ENCODE measurements at places on chromosomes 11 and 22.

- no peak for DNase-seq
Observed at GRCh38 chr11:70715166-70715951, 317.0 kb downstream of the CTTN start.

DNA sequence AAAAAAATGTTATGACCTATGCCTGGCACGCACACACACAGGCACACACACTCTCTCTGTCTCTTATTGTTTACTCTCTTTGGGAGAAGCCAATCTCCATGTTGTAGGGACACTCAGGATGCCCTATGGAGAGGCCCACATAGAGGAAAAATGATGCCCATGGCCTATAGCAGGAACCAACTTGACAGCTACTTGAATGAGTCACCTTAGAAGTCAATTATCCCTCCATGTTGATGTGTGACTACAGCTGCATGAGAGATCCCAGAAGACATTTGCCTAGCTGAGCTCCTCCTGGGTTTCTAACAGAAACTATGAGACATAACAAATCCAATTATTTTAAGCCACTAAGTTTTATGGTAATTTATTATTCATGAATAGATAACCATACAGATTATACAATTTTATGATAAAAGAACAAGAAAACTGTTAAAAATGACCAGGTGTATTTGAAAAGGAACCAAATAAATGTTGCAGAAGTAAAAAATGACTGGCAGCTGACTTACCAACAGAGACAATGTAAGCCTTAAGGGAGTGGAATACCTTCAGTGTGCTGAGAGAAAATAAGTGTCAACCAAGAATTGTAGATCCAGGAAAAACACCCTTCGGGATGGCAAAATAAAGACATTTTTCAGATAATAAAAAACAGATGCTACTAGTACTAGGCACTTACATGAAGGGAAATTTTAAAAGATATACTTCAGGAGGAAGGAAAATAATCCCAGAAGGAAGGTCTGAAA is 403.7 kb upstream of the SYN3 start:
- DNase-seq, result no peak

DNA sequence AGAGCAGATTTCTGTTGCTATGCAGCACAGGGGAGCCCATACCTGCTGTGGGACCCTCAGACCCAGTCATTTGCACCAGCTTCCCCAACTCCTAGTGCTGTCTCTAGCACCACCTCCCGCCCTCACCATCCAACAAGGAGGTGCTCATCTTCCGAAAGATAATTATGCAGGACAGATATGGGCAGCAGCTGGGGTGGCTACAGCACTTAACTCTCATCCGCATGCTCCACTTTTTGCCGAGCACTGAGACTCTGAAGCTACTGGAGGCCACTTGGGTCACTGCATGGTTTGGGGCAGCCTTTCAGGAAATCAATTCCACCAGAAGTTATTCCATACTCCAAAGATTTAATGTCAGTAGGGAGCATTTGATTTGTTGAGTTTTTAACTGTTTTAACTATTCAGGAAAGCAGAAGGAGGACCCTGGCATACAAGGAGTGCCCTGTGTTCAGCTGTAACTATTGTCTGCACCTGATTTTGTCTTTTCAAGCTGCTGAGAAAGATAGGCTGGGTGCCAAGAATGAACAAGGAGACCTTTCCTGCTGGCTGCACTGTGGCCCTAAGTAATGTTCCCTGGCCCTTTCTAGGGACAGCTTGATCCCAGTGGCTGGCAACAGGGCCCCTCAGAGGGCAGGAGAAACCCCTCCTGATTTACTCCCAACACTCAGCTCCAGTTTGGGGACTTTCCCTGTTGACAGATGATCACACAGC is 67.3 kb upstream of the CSNK2A3 start:
- no peak for DNase-seq

- DNase-seq, result no peak
Observed at GRCh38 chr11:38448284-38448683, 1850.2 kb upstream of the RAG2 start.

- DNase-seq, result no peak
Observed at GRCh38 chr11:125228993-125229392, 64.4 kb downstream of the PKNOX2 start.

DNA sequence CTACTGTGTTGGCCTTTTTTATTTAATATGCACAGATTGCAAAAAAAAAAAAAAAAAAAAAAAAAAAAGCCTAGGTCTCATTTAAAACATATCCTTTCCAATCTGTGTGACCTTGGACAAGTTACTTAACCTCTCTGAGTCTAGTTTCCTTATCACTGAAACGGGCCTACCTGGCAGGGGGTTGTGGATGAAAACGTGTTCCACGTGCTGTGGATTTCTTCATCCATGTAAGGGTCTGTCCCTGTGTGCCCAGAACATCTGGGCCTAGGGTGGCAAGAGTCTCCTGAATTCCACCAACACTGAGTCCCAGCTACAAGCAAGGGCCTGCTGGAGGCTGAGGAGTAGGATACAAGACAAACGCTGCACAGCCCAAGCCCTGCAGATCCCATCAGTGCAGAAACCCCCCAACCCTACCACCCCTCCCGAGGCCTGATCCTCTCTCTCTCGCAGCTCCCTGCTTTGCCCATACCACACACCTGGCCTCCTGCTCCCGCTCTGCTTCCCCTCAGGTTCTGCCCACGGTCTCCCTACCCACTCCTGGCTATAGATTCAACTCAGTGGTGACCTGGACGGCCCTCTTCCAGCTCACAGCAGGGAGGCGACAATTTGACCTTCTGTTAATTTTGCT is 4.7 kb upstream of the GNAZ start:
- no peak for DNase-seq

GRCh38 chr11:32386770-32387377 is 48.5 kb downstream of the WT1 start:
- DNase-seq, result no peak

DNA sequence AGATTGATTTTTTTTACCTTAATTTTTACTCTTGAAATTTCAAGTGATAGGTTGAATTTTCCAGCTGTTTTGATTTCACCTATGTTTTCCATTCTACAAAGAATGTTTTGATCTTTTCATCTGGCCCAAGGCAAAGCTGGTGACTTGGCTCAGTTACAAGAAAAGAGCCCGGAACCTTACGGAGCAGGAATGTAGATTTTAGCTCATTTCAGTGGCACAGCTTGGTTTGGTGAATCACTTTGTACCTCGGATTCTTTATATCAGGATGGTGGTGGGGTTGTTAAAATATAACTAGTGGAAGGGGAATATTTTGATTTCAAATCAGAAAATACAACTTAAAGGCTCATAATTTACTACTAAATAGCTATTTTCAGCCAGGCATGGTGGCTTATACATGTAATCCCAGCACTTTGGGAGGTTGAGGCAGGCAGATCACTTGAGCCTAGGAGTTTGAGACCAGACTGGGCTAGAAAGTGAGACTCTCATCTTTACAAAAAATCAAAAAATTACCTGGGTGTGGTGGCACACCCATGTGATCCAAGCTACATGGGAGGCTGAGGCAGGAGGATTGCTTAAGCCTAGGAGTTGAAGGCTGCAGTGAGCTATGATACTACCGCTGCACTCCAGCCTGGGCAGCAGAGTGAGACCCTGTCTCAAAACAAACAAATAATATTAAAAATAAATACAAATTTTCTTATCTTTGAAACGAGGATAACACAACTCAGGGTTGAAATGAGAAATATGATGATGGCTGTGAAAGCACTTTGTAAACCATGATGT is 9.4 kb upstream of the GRIK4 start:
- no peak for DNase-seq

GRCh38 chr22:28658448-28658847 is 21.2 kb downstream of the TTC28 start:
- no peak for DNase-seq

- DNase-seq, result no peak
Observed at GRCh38 chr11:84626256-84626655, 1000.9 kb downstream of the DLG2 start.

DNA sequence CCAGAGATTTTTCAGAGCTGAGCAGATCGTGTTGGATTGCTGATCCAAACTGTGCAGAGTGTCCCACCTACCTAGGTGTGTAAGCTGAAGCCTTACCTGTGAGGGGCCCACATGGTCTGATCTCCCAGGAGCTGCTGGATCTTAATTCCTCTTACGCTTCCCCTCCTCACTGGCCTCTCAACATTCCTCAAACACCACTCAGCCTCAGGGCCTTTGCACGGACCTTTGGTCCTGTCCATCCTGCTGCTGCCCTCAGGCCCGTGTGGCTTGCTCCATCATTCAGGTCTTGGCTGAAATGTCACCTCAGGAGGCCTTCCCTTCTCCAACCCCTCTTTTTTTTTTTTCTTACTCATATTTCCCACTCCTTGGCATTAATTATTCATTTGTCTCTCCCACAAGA is 21.1 kb upstream of the RAB1B start:
- no peak for DNase-seq

DNA sequence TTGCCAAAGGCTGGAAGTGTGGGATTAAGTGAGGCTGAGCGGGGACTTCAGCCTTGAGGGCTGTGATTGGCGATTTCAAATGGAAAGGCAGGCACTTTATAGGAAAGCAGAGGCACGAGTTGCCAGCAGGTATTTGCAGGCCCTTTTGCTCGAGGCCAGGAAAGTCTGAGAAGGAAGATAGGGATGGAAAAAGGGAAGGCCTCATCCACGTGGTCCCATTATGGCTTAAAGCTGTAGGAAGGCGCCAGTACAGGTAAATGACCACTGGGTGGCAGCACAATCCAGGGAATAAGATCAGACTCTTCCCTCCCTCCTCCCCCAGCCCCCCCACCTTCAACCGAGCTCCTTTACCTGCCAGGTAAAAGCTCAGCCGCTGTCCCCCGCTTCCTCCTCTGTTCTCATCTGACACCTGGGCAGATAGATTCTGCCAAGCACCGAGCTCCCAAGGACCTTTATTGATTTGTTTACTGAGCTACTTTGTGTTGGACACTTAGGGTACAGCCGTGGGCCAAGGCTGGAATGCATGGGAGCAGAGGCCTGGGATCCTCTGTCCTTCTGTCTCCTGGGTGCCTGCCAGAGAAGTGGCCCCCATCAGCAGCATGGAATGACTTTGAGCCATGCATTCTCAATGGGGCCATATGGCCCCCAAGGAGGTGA is 7.5 kb downstream of the P2RX3 start:
- peak; percentile 63 for DNase-seq

- DNase-seq, result no peak
Observed at GRCh38 chr11:20443596-20443995, 56.1 kb downstream of the PRMT3 start.
